ENCODE measurements at places on chromosomes 5 and 9. TPM values are rescaled to one million over a fixed set of nuclear protein-coding genes. Genes with fewer than 3 reads are reported as not detected.

Gene PCDHA4
- total RNA-seq, result not detected

DNA sequence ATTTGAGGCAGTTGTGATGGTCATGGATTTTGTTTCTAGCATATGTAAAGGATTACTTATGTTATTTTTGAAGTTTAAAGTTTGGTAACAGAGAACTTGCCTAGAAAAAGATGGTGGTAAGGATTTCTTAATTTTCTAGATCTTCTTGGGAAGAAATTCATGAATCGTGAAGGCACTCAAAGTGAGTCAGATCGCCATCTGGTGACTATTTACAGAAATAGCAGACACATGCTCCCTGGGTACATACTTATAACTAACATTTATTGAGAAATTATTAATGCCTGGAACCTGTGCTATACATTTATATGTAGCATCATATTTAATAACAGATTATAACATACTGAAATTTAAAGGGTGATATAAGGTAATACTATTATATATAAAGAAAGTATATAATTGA lies 299.7 kb downstream of the IZUMO3 start:
- DNase-seq, result no peak

DNA sequence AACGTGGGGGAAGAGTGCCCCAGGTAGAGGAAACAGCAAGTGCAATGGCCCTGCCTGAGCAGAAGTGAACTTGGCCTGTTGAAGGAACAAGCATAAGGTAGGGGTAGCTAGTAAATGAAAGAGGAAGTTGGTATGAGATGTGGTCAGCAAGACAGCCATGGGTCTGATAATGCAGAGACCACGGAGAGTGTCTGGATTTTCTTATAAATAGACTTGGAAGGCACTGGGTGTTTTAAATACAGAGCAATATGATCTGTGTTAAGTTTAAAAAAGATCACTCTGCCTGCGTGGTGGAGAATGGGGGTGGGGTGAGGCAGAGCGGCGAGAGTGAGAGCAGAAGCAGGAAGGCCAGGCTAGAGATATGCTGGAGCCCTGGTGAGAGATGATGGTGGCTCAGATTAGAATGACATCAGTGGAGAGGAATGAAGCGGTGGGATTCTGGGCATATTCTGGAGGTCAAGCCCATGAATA lies 4.2 kb downstream of the ADAM19 start:
- no peak for DNase-seq

Gene PRDM9
- total RNA-seq, result not detected

GRCh38 chr5:673831-674629 lies 19.1 kb downstream of the TPPP start:
- DNase-seq, result peak; percentile 73

- peak; percentile 29 for DNase-seq
These were observed 17.2 kb downstream of the HK3 start for GRCh38 chr5:176881816-176882566.

GRCh38 chr5:161946911-161947310 lies 99.0 kb downstream of the GABRA1 start:
- no peak for DNase-seq

Gene SYK
- 6.5 TPM for total RNA-seq

GRCh38 chr9:98178874-98179850 lies 13.3 kb downstream of the CORO2A start:
- no peak for DNase-seq

Gene HMMR
- total RNA-seq, result 0.54 TPM

- DNase-seq, result no peak
These were observed 3.3 kb downstream of the SETX start for GRCh38 chr9:132351404-132352045.

Gene C9orf153
- total RNA-seq, result 0.22 TPM

GRCh38 chr5:39093352-39093751 lies 19.2 kb upstream of the RICTOR start:
- DNase-seq, result no peak

GRCh38 chr9:86460216-86461002 lies 106.2 kb upstream of the TUT7 start:
- DNase-seq, result no peak

- DNase-seq, result no peak
These were observed 205.1 kb downstream of the SNCAIP start for GRCh38 chr5:122517091-122517490.

GRCh38 chr5:177537389-177538361 lies 16.7 kb downstream of the FAM193B start:
- DNase-seq, result peak; percentile 64

GRCh38 chr9:4927043-4927471 lies 58.0 kb upstream of the JAK2 start:
- DNase-seq, result no peak

All from Right ventricle myocardium superior (tissue), 1 donor.